SK-N-SH treated with all-trans-retinoic acid at 6 μM for 48 hours (cell line): ENCODE measurements at places on chromosomes 3 and 15.

DNA sequence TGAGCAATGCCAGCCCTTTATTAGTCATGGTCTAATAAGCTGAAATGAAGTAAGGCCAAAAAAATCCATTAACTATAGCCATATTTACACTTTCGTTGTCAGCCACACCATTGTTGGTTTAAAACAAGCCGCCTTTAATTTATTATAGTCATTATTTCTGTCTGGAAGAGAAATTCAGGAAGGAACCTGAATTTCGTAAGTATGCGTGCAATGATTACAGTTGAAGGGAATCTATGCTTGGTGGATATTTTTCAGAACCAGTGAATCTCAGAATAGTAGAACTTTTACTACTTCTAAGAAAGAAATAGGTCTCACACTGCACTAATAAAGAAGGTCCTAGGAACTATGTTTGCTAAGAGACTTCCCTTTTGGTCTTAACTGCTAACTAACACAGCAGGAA is 59.1 kb downstream of the FAM43A start:
- ATAC-seq: no peak

GRCh38 chr15:63833021-63833696 is 589 bp downstream of the HERC1 start:
- ATAC-seq: peak; percentile 82

DNA sequence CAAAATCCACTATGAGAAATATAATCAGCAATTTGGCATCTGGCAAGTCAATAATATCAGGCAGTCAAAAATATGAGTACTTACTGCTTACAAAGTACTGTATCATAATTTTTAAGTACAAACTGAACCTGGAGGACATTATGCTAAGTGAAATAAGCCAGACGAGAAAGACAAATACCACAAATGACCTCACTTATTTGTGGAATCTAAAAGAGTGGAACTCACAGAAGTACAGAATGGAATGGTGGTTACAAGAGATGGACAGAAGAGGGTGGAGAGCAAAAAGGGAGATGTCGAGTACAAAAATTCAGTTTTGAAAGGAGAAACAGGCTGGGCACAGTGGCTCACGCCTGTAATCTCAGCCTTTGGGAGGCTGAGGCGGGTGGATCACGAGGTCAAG is 12.4 kb downstream of the PCYT1A start:
- ATAC-seq: no peak

DNA sequence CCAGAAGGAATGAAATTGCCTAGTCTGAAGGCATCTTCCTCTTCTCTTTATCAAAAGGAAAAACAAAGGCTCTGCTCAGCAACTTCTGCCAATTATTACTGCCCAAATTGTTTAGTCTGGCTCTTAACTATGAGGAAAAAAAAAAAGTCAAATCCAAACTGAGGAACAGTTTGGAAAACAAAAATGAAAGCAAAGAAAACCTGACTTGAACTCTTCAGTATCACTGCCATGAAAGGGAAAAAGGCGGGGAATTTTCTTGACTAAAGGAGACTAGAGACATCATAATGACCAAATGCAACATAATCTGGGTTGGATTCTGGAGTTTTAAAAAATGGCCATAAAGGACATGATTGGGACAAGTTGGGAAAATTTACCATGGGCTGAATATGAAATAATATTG is 156.3 kb downstream of the STT3B start:
- no peak for ATAC-seq

- peak; percentile 73 for ATAC-seq
Observed at GRCh38 chr15:40769274-40770146, at the start of gene C15orf62. C15orf62 (plus strand) TSS chr15:40769980; CDS start chr15:40770496, 516 bp downstream.

DNA sequence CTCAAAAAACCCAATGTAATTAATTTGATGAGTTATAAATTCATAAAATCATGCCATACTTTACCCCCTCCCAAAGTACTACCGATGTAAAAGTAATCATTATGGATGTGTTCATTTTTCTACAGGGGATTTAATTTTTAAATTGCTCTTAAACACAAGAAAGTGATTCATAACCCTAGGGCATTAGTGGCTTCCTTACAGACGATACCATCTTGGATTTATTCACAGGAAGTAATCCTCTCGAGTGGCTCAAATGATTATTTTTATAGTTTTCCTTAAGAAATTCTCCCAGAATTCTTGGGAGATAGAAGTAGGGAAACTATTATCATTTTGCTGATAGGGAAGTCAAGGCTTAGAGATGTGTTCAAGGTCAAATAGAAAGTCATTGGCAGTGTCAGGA is 80.9 kb downstream of the PEX5L start:
- no peak for ATAC-seq
